ENCODE measurements at places on chromosomes 5 and 9. TPM values are rescaled to one million over a fixed set of nuclear protein-coding genes. Genes with fewer than 3 reads are reported as not detected.

DNA sequence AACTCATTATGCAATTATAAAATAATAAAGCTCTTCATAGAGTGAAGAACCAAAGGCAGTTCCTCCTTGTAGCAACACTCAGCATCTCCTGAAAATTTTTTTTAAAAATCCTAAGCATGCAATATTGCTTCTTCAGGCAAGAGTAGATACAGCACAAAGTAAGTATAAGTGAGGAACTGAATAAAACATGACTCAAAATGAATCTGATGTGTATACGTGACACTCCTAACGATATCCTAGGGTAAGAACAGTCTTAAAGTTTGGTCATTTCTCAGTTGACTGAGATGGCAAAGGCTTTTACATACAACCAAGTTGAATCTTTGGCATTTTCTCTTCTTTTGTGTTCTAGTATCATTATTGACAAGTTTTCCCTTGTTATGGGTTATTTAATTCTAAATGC, 41.1 kb upstream of the AOPEP start:
- H3K27ac ChIP-seq = no peak overlapping the region
- no peak for DNase-seq
- H3K36me3 ChIP-seq = no peaks in the 10 kb centered on the region
- no peaks in the 10 kb centered on the region for H3K4me1 ChIP-seq

DNA sequence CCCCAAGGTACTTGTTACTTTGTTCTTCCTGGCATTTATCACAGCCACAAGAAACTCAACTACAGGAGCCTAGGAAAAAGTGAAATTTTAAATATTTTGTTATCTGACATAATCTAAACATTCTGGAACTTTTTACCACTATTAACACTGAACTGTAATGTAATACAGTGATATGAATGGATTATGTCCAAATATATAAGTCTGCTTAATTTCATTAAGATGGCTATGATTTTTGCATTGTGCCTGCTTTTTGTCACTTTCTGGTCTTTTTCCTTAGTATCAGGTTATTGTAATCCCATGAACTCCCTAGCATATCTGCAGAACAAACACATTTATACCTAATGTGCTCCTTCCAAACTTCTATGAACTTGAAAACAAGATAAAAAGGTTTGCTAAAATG, 35.8 kb downstream of the PJA2 start:
- H3K4me3 ChIP-seq = no peak overlapping the region
- peaks cover 4% of the 10 kb centered on the region for H3K4me1 ChIP-seq
- H3K36me3 ChIP-seq = peaks cover 35% of the 10 kb centered on the region
- no peaks in the 10 kb centered on the region for H3K27me3 ChIP-seq
- H3K27ac ChIP-seq = no peak overlapping the region

DNA sequence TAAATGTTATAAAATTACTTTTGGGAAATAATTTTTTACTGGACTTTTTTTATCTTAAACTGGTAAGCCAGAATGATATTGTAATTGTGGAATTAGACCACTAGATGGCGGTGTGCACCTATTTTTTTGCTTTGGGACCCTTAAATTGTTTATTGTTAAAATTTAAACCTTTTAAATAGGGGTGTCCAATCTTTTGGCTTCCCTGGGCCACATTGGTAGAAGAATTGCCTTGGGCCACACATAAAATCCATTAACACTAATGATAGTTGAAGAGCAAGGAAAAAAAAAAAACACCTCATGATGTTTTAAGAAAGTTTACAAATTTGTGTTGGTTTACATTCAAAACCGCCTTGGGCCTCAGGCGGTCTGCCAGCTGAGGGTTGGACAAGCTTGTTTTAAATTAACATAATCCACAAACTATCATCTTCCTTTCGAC, 28.4 kb upstream of the GADD45G start:
- H3K4me1 ChIP-seq = no peaks in the 10 kb centered on the region
- peak; percentile 32 for DNase-seq
- no peaks in the 10 kb centered on the region for H3K36me3 ChIP-seq
- peaks cover 45% of the 10 kb centered on the region for H3K27me3 ChIP-seq

GRCh38 chr9:127530206-127530941, 79.1 kb downstream of the LRSAM1 start:
- peaks cover 3% of the 10 kb centered on the region for H3K36me3 ChIP-seq
- H3K4me3 ChIP-seq = no peak overlapping the region
- no peaks in the 10 kb centered on the region for H3K27me3 ChIP-seq
- DNase-seq = no peak

The SIMC1 gene
- 21.1 TPM for total RNA-seq
